ENCODE measurements at places on chromosomes 1 and 21.

GRCh38 chr1:91569411-91570119 lies 68.9 kb downstream of the CDC7 start:
- no peak for DNase-seq

DNA sequence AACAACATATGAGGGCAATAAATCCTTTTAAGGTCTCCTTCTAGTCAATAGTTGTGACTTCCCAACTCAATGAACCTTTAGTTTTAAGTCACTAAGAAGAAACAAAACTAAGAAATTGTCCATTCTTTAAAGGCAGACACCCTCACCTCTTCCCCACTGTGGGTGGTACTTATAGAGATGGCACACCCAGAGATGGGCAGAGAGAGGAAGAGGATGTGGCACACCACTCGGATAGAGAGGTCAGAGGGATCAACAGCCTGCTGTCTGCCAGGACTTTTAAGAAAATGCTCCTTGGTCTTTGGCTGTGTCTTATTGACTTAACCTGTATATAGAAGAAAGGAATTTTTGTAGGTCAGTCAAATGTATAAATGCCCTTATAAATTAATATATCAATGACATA lies 45.1 kb downstream of the FASLG start:
- no peak for DNase-seq

- DNase-seq, result no peak
Observed at GRCh38 chr1:153608742-153609584, 4.0 kb downstream of the S100A16 start.

DNA sequence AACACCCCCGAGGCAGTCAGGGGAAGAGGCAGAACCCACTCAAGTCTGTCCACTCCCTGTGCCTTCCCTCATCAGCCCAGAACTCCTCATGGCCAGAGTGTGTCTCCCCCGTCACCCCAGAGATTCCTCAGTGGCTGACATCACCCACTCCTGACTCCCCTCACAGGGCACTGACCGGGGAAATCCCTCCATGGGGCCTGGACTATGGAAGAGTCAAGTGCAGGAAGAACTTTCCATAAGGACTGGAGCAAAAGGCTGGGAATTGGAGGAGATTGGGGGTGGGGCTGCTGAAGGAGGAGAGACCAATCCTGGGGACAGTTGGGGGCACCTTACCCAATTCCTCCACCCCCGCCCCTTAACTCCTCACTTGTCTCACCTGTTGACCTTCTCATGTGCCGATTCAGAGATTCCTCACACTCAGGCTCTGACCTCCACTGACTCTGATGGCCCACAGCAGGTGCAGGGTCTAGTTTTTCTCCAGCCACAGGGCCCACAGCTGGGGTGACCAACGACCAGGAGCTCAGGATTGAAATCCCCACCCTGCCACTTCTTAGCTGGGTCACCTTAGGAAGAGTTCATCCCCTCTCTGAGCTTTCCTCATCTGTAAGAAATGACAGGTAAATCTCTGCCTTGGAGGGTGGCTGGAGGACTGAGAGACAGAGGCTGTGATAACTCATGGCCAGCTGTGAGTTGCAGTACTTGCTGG lies 481 bp upstream of the EXTL1 start:
- no peak for DNase-seq

GRCh38 chr1:10063878-10064277 lies 31.1 kb downstream of the UBE4B start:
- no peak for DNase-seq

GRCh38 chr1:223802602-223803001 lies 43.1 kb downstream of the TP53BP2 start:
- no peak for DNase-seq

DNA sequence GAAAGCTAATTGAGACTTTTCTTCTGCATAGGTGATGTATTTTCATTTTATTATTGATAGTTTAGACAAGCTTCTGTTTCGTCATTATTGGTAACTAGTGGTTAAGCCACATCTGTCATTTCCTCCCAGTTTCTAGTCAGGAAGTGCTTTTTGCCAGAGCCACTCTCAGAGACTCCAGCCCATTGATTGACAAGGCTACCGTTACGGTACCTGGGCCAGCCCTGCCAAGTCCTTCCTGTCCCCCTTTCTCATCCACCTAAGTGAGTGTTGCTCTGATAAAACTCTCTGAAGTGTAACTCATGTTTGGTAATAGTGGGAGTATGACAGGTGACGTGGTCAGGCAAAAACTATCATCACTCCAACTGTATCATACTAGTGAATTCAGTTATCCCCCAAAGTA lies 29.6 kb upstream of the AGL start:
- no peak for DNase-seq

- no peak for DNase-seq
Observed at GRCh38 chr1:197998110-197998509, 80.9 kb downstream of the LHX9 start.

- no peak for DNase-seq
Observed at GRCh38 chr1:40300651-40301050, 16.4 kb downstream of the COL9A2 start.

GRCh38 chr1:63448731-63449246 lies 74.2 kb downstream of the ITGB3BP start:
- no peak for DNase-seq

GRCh38 chr1:26752519-26752918 lies 35.2 kb upstream of the PIGV start:
- no peak for DNase-seq

- no peak for DNase-seq
Observed at GRCh38 chr1:190084552-190084951, 393.1 kb downstream of the BRINP3 start.

DNA sequence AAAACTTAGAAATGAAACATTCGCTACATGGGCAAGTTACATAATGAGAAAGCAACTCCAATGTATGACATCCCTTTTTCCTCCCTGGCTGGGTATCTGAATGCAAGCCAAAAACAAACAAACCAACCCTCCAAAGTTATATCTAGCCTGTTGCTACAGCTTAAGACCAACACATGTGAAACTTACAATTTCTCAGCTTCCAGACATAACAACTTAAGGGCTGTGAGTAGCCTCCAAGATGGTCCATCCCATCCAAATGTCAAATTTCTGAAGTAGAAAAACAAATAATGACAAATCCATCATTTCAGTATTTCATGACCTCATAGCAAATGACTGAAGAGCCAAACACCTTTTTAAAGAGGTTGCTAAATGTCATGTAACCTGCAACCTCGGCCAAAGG lies 19.9 kb downstream of the SETD4 start:
- DNase-seq, result no peak

GRCh38 chr1:173063171-173063570 lies 12.4 kb upstream of the TNFSF18 start:
- DNase-seq, result no peak

DNA sequence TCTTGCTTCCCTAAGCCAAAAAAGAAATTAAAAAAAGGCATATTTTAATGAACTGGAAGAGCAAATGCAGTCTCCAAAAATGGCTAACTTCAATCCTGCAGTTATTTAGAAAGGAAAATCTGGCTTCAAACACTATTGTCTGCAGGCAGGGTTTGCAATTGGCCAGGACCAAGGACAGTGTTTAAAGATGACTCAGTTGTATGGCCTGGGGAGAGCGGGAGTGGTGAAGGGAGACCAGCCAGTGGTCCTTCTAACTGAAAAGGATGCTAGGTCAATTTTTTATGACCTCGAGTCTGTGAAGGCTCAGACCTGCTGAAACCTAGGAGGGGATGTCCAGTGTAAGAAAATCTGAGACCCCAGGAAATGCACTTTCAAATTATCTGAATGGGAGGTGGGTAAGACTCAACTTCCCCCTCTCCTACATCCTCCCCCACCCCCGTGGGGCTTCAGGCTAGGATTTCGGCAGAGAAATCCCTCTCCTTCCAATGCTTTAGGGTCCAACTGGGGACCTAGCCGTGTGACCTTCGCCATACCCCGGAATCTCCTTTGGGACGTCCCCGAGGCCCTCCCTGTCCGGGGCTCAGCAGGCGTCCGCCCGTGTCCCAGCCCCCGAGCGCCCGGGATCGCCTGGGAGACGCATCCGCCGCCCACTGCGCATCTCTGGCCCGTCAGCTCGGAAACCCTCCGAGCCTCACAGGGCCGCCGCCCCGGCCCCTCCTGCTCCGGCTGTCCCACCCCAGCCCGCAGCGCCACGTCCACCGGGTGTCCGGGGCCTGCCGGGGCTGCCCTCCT lies 602 bp upstream of the RIMKLA start:
- DNase-seq, result no peak

DNA sequence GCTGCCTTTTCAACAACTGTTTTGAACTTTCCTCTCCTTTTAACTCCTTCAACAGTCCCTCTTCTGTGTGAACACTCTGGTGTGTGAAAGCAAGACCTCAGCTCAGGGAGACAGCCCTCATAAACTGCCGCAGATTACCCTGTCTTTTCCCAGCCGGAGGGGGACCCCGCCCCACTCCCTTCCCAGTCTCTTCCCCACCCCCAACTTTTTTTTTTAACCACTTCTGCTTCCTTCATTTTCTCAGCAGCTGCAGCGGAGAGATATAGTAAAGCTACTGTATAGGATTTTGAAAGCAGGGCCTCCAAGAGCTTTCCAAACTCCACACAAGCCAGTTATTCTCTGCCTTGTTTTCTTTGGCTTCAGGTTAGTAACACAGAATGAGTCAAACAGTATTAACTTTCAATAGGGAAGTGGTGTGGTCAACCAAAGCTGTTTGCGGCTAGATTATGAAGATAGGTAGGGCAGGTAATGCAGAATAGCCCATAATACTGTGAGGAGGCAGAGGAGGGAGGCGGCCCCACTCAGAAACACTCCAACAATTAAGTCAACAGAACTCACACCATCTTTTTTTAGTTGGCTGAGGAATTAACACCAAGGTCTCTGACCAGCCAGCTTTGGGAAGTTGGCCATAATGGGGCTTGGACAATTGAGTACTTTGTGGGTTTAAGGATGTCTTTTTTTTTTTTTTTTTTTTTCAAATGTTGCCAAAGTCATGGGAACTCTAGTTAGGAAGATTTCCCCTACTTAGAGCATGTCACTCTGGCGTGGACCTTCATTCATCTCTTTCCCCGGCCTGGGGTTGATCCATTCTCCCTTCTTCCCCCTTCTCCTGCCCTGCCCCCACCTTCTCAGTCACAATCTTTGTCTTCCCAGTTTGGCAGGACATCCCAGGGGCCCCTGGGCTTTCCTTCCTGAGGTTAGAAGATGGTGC lies 177.0 kb downstream of the CLIC6 start:
- DNase-seq, result no peak

- DNase-seq, result no peak
Observed at GRCh38 chr1:233304489-233305102, 9.1 kb upstream of the PCNX2 start.

DNA sequence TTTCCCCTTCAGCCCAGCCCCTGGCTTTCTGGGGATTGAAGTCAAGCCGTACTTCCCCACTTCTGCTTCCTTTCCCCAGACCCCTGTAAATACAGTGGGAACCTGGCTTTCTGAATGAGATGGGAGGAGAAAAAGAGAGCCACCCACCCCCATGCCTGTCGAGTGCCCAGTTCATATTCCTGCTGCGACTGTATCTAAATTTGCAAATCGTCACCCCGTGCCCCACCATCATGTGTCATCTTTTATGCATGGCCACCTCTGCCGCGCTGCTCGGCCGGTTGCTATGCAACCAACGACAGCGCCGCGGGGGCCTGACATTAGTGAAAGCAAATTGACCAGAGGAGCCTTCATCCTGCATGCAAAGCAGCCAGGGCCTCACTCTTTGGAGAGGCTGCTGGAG lies 143.0 kb downstream of the ELAVL4 start:
- no peak for DNase-seq

- DNase-seq, result no peak
Observed at GRCh38 chr21:29571949-29572348, 273.2 kb downstream of the BACH1 start.

DNA sequence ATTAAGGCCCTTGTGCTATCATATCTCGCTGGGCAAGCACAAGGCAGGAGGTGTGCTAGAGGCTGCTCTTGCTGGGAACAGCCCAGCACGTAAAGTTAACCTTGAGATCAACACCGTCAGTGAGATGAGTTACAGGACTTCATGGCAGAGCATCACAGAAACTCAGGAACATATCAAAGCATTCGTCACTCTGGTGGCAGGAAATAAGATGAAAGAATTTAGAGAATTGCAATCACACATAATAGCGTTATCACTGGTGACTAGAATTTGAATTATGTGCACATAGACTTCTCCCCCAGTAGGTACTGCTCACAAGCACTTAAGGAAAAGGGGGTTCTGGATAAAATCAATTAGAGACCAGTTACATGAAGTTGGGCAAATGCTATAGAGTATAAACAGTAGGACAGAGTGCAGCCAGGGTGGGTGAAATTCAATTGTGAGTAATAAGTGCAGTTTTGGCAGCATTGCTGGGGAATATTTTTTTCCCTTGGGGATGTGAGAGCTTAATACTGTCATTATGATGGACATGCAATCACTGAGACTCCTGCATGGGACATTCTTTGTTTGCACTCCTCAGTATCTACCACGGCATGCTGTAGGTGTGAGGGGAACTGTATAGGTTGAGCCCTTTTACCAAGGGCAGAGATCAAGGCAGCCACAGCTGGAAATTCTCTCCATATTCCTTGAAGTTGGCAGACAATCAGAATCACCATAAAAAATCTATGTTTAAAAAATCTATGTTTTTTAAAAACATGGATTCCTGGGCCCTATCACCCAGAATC lies 44.2 kb upstream of the ARHGAP29 start:
- DNase-seq, result no peak

DNA sequence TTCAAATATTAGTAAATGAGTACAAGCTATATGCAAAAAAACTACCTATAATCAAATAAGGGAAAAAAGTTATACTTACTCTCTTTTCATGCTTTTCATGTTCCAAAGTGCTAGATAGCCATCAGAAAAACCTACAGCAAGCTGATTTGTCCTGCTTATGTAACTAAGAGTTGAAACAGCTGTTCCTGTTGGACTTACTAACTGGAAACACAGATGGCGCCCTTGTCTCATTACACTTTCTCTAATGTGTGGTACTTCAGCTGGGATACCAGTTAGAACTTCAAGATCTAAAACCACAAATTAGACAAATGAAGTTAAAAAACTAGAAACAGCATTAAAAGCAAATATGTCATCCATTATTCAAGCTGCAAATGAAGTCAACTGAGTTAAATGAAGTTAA lies 24.3 kb downstream of the AHCTF1 start:
- DNase-seq, result no peak

GRCh38 chr1:10514490-10515235 lies 39.9 kb downstream of the PEX14 start:
- DNase-seq, result no peak

GRCh38 chr1:38337711-38338110 lies 291.1 kb upstream of the POU3F1 start:
- DNase-seq, result no peak

- DNase-seq, result no peak
Observed at GRCh38 chr1:6833804-6834203, 48.5 kb downstream of the CAMTA1 start.

GRCh38 chr21:24367936-24368335 lies 1239.3 kb downstream of the MRPL39 start:
- DNase-seq, result no peak

- no peak for DNase-seq
Observed at GRCh38 chr1:242784807-242785206, 260.3 kb upstream of the PLD5 start.

- DNase-seq, result no peak
Observed at GRCh38 chr1:160618763-160619274, 28.0 kb downstream of the SLAMF1 start.

- no peak for DNase-seq
Observed at GRCh38 chr1:174689524-174689923, 241.8 kb downstream of the GPR52 start.

GRCh38 chr1:55302972-55303371 lies 87.8 kb upstream of the USP24 start:
- no peak for DNase-seq

Data from cortex of kidney (tissue), 1 donor.